ENCODE measurements at places on chromosomes 1 and 21. TPM values are rescaled to one million over a fixed set of nuclear protein-coding genes. Genes with fewer than 3 reads are reported as not detected.

The SIM2 gene
- 11.0 TPM for total RNA-seq

The MAP7D1 gene
- 120 TPM for total RNA-seq

The A3GALT2 gene
- total RNA-seq = not detected

The RNF186 gene
- not detected for total RNA-seq

The AXDND1 gene
- 0.39 TPM for total RNA-seq

The PLXNA2 gene
- total RNA-seq = 0.86 TPM

The SELENBP1 gene
- 8.4 TPM for total RNA-seq

The CAPN8 gene
- 0.68 TPM for total RNA-seq

The IPO13 gene
- 16.8 TPM for total RNA-seq

The NKAIN1 gene
- 0.99 TPM for total RNA-seq

The PIK3CD gene
- total RNA-seq = 8.5 TPM

The NCF2 gene
- 3.9 TPM for total RNA-seq

The FCGR2B gene
- not detected for total RNA-seq

The SPRR3 gene
- not detected for total RNA-seq

The GFI1 gene
- total RNA-seq = 0.21 TPM

The PLA2G2A gene
- not detected for total RNA-seq

The RAVER2 gene
- 4.8 TPM for total RNA-seq

The ORC1 gene
- total RNA-seq = 19.7 TPM

The SERPINC1 gene
- 0.06 TPM for total RNA-seq

The MARK1 gene
- total RNA-seq = 0.18 TPM

The AIRE gene
- not detected for total RNA-seq

The RPL11 gene
- total RNA-seq = 1,390 TPM

The CFAP107 gene
- not detected for total RNA-seq

The MFN2 gene
- 33.8 TPM for total RNA-seq

The NDUFS5 gene
- 430 TPM for total RNA-seq

The APCS gene
- not detected for total RNA-seq

The DISC1 gene
- 0.18 TPM for total RNA-seq

The CFHR3 gene
- 0.10 TPM for total RNA-seq

The CSTB gene
- 98.7 TPM for total RNA-seq

The AKNAD1 gene
- 0.64 TPM for total RNA-seq

The MAEL gene
- not detected for total RNA-seq

The HSD3B2 gene
- not detected for total RNA-seq

The SAMD11 gene
- 37.1 TPM for total RNA-seq

The LENEP gene
- total RNA-seq = not detected

The SNX7 gene
- 24.9 TPM for total RNA-seq

The HES3 gene
- not detected for total RNA-seq

The CLIC6 gene
- 0.07 TPM for total RNA-seq

The RPTN gene
- total RNA-seq = not detected

The NHLH1 gene
- 0.48 TPM for total RNA-seq

The SPATA45 gene
- total RNA-seq = not detected

The OR2M3 gene
- total RNA-seq = not detected

The UBL4B gene
- total RNA-seq = not detected

The RO60 gene
- 27.2 TPM for total RNA-seq

The ATAD3C gene
- not detected for total RNA-seq

The S100A16 gene
- total RNA-seq = 486 TPM

The CD1E gene
- not detected for total RNA-seq

The NFYC gene
- 39.4 TPM for total RNA-seq

The KPRP gene
- not detected for total RNA-seq

The OR14K1 gene
- not detected for total RNA-seq

The MAGI3 gene
- 4.5 TPM for total RNA-seq

The TACSTD2 gene
- not detected for total RNA-seq

The GBP3 gene
- total RNA-seq = 1.6 TPM

The FOXD2 gene
- 0.49 TPM for total RNA-seq

The LRRC71 gene
- total RNA-seq = 0.21 TPM

The TTC39A gene
- 0.98 TPM for total RNA-seq

The HPCAL4 gene
- total RNA-seq = 0.24 TPM
